Stimulated activated naive CD8-positive, alpha-beta T cell treated with anti-CD3 and anti-CD28 coated beads, Interleukin-15, Interleukin-2, amounts not matched to agents 100 U/mL and 50 U/mL, for 24 hours (primary cell): ENCODE measurements at places on chromosomes 6 and 20.
A peak's percentile ranks its signal among the peaks of the same experiment; 100 is the strongest.

GRCh38 chr20:37337208-37337991, 8.5 kb upstream of the SRC start:
- DNase-seq: no peak

DNA sequence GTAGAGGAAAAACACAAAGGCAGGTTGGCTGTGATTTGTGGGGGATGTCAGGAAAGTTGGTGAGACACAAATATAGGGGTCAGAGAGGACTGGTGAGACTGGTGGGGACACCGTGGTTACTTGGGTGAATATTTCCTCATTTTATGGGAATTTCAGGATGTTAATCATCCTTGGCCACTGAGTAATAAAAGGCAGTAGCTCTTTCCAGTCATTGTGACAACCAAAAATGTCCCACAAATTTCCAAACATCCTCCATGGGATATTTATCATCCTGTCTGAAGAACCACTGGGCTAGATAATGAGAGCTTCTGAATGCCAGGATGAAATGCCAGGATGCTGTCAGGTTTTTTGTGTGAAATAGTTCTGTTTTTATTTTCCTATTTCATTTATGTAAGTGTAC, 374.1 kb downstream of the CD109 start:
- DNase-seq: no peak

GRCh38 chr6:1507251-1507650, 102.5 kb upstream of the FOXC1 start:
- no peak for DNase-seq

- DNase-seq: peak; percentile 17
Measured at GRCh38 chr6:41040101-41040939, 1.3 kb upstream of the UNC5CL start.

GRCh38 chr6:100482698-100483097, 18.0 kb upstream of the SIM1 start:
- DNase-seq: no peak

DNA sequence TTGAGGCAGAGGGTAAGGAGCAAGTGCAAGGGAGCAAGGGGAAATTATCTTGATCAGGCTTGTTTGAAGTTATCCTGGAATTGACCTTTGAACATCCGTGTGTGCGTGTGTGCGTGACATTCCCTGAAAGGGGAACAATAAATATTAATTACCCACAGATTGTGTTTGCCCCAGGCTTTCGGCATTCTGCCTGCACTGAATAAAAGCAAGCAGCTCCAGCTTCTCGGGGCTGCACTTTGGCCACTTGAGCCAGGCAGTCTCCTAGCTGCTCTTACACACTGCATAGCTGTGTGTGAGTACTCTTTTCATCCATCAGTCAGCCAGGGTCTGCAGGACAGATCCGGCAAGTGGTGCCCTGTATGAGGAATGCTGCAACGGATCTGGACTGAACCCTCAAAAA, 107.7 kb upstream of the BTN3A2 start:
- DNase-seq: no peak

DNA sequence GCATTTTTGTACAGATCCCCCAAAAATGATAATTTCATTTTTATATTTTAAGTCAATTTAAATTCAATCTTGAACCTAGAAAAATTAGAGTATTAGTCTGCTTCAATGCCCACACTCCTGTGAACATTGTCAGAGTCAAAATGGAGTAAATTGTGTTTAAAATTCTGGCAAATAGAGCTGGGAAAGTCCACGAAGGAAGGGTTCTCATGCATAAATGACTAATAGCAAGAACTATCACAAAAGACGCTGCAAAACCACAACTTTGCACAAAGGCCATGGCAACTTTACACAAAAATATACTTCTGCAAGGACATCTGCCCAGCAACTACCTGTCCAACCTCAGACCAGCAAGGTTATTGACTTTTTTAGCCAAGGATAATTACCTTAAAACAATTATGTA, 203.2 kb upstream of the SMLR1 start:
- no peak for DNase-seq

GRCh38 chr6:135784507-135784906, 67.0 kb upstream of the PDE7B start:
- DNase-seq: no peak

DNA sequence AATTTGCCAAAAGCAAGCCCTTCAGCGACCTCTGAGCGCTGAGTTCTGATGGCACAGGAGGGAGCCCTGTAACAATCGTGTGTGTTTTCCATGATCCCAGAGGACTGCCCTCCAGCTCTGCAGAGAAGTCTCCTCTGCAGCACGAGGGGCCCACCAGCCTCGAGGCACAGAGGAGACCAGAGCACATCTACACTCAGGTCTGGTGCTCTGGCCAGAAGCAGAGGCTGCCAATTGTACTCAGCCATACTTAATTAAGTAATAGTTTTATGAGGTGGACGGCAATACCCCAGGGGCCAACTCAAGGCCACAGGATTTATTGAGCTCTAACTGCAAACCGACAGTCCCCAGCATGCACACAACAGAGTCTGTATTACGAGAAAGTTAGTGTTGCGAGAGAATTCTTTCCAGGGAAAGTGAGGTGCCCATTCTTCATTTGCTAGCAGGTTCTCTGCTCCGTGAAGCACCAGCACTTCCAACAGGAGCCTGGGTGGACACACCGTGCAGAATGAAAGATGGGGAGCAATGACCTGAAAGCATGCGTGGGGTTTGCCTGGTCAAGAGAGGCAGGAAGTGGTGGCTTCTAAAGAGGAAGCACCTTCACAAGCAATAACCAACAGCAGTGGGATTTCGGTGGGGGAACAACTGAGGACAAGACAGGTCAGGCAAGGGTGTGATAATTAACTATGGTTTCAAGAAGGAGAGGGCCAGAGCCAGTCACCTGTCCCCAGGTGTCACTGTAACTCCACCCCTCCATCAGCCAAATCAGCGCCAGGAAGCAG, 92.8 kb upstream of the FOXC1 start:
- DNase-seq: no peak
